ENCODE measurements at places on chromosomes 12 and 14.
A peak's percentile ranks its signal among the peaks of the same experiment; 100 is the strongest.

GRCh38 chr12:112126000-112126438 is 659 bp downstream of the TRAFD1 start:
- H3K4me1 ChIP-seq, result peaks cover 48% of the 10 kb centered on the region
- peak overlapping the region; percentile 81 for H3K4me3 ChIP-seq
- DNase-seq, result no peak
- peak overlapping the region; percentile 72 for H3K27ac ChIP-seq
- H3K36me3 ChIP-seq, result no peaks in the 10 kb centered on the region

GRCh38 chr14:60514741-60515491 is 6.0 kb downstream of the SIX6 start:
- H3K4me1 ChIP-seq, result peaks cover 20% of the 10 kb centered on the region
- peak overlapping the region; percentile 73 for H3K4me3 ChIP-seq
- no peak overlapping the region for H3K27ac ChIP-seq
- no peaks in the 10 kb centered on the region for H3K36me3 ChIP-seq

- H3K36me3 ChIP-seq, result no peaks in the 10 kb centered on the region
- DNase-seq, result no peak
- peaks cover 32% of the 10 kb centered on the region for H3K27me3 ChIP-seq
- no peak overlapping the region for H3K4me3 ChIP-seq
- H3K27ac ChIP-seq, result peak overlapping the region; percentile 4
Measured at GRCh38 chr12:7068994-7069346, 8.5 kb downstream of the C1S start.

DNA sequence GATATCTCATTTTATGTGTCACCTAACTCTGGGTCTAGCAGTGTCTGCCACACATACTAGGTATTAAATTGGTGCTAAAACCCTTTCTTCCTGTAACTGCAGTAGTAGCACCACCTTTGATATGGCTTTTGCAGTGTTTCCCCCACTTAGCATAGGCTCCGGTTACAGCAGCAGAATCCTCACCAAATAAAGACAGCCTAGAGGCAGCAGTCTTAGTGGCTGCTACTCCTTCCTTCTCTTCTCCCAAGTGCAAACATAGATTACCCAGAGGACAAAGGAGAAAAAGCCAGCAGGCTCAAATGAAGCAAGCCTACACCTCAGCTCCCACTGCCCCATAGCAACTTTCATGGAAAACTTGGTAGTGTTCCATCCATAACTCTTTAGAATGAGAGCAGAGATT is 30.1 kb upstream of the ABCC9 start:
- no peaks in the 10 kb centered on the region for H3K36me3 ChIP-seq
- peaks cover 6% of the 10 kb centered on the region for H3K4me1 ChIP-seq
- H3K27ac ChIP-seq, result no peak overlapping the region
- no peak for DNase-seq
- H3K27me3 ChIP-seq, result peaks cover 17% of the 10 kb centered on the region
- no peak overlapping the region for H3K4me3 ChIP-seq

- no peak for DNase-seq
- H3K4me3 ChIP-seq, result no peak overlapping the region
- no peaks in the 10 kb centered on the region for H3K27me3 ChIP-seq
- H3K27ac ChIP-seq, result no peak overlapping the region
Measured at GRCh38 chr14:99564926-99565259, 39.1 kb downstream of the CCDC85C start.
